Stimulated activated CD4-positive, alpha-beta T cell treated with anti-CD3 and anti-CD28 coated beads, Interleukin-15, amount 100 ng/mL, for 48 hours (primary cell): ENCODE measurements at places on chromosomes 2 and 18.

DNA sequence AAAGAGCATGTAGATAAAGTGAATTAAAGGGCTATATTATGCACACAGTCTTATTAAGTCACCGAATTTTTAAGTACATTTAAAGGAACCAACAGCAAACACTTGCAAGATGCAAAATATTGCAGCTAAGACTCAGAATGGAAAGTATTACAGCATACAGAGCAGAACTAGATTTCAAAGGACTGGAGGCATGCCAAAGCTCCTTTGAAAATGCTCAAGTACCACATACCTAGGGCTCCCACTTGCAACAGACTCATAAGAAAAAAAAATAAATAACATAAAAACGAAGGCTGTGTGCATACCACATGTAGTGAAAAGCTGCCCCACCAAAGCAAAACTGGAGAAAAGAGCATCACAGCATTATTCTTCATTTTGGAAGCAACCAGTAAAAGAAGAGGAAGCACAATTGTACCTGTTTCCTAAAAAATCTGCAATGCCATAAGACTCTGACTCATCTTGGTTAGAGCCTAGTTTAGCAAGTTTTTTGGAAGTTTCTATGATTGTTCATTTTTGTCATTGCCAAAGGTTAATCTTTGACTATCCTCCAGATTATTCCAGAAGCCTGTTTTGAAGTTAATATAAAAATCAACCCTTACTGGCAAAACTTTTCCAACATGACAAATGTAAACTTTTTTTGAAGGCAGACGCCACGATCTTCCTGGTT lies 306.0 kb upstream of the COL3A1 start:
- no peak for DNase-seq

DNA sequence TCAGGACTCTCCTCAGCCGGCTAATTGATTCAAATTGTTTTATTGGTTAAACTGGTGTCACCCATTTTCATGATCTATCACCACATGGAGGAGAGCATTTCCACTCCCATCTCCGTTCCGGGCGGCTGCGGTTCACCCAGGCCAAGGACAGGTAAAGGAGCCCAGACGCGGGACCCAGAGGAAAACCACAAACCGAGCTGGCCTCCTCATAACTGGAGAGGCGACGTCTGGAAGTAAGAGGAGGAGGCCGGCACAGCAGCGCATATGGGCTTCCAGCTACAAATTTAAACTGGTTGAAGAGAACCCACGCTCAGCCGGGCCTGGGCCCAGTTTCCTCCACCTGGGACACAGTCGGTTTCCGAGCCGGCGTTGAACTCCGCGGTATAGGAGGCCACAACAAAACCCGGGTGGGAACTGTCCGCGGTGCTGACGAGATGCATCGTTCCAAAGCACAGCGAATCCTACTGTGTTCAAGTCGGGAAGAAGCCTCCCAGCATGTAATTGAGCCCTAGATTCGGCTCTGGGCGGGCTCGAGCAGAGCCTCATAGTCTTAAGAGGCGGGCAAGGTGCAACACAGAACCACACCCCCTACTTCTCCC lies 3.0 kb upstream of the SKOR2 start:
- DNase-seq: no peak

DNA sequence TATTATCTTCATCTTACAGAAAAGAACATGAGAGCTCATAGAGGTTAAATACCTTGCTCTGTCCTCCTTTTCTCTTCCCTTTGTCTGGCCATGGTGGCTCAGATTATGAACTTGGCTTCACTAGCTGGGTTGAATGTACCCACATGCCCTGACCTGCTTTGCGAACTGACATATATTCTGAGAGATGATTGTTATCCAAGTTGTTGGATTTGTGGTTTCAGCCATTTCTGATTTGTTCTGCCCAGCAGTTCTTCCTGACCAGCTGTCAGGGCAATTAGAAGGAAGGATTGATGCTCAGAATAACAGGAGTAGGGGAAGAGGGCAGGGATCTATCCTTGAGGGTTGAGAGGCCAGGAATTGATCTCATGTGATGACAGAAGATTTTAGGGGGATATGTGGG lies 236.8 kb upstream of the FAM98A start:
- no peak for DNase-seq

DNA sequence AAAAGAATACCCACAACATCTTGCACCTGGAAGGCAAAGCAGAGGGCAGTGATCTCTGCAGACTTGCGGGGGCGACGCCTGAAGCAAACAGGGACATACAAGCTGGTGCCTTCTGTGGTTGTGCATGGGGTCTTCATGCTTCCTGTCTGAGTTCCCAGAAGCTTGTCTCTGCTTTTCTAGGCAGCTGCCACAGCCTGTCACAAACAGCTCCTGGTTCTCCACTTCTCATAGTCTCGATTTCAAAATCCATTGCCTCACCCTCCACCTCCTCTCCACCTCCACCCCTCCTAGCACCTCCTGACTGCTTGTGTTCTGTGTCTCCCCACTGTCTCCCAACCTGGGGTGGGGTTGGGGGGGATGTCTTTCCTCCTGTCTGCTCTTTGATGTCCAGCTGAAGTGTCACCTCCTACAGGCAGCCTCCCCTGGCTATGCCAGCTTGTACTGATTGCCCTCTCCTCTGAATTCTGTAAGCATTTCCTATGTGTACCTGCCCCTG lies 1.7 kb upstream of the PROC start:
- DNase-seq: no peak

GRCh38 chr18:68284236-68284780 lies 430.6 kb downstream of the TMX3 start:
- DNase-seq: no peak

GRCh38 chr2:32617599-32618189 lies 10.2 kb upstream of the TTC27 start:
- no peak for DNase-seq

- no peak for DNase-seq
Measured at GRCh38 chr2:134883552-134884293, 34.9 kb upstream of the CCNT2 start.

GRCh38 chr18:25895518-25895917 lies 194.9 kb downstream of the SS18 start:
- no peak for DNase-seq

DNA sequence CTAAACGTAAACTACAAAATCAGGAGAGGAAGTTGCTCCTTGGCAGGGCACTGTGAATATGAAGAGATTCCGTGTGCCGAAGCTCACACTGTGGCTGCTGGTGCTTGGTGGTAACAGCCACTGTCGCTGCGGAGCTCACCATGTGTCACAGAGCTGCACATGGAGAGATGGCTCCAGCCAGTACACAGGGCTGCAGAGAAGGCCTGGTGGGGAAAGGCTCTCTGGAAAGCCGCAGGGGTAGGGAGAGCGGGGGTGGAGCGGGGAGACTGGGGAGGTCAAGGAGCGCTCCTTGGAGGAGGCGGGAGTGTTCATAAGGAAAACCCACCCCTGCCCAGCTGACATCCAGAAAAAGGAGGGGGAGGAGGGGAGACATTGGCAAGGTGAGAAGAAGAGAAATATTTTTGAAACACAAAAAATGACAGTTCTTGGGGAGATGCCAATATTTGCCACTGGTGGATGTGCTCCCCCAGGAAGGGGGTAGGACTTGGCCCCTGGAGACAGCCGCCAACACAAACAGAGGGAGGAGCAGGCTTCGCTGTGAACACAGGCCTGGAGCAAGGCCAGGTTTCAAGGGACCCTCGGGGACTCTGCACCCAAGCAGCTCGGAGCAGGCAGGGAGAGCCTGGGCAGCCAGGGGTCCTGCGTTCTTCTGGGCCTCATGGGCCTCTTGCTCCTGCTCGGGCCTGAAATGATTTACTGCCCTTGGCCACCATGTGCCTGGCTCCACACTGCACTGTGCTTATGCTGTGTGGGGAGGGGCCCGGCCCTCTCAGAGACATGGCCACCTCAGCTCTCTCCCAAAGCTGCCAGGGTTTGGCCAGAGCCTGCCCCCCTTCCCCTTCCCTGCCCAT lies 102.6 kb upstream of the GLI2 start:
- no peak for DNase-seq

- DNase-seq: no peak
Measured at GRCh38 chr2:120594856-120595685, 140.6 kb upstream of the GLI2 start.

- no peak for DNase-seq
Measured at GRCh38 chr2:51111532-51111931, 79.6 kb upstream of the NRXN1 start.

- DNase-seq: no peak
Measured at GRCh38 chr2:165055082-165055851, 99.9 kb upstream of the SLC38A11 start.

DNA sequence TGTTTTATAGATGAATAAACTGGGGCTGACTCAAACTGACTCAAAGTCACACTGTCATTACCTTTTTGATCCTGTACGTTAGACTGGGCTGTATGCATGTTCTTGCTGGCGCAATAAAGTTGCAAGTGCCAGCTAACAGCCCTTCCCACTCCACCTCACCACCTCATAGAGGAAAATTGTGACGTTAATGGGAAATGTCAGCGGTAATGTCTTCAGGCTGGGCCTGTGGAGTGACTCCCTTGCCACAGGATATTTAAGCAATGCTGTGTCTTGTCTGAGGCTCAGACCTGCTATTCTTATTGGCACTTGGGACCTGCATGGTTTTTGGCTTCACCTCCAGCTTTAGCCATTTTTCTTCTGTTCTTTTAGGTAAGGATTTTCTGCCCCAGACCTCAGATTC lies 25.2 kb upstream of the CASP10 start:
- DNase-seq: no peak

DNA sequence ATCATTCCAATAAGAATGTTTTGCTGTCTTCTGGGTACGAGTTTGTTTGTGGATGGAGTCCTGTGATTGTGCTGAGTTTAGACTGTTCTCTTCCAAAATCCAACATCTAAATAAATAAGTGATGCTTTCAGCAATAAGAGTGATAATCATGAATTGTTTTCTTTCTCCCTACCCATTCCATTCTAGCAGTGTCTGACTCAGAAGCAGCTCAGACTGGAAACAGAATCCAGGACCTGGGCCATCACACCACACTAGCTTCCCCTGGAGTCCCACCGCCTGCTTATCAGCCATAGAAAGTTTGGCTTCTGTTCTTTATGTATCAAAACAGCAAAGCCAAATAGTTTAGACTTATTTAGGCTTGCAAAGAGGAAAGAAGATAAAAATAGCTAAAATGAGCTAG lies 76.4 kb upstream of the CNGA3 start:
- no peak for DNase-seq

DNA sequence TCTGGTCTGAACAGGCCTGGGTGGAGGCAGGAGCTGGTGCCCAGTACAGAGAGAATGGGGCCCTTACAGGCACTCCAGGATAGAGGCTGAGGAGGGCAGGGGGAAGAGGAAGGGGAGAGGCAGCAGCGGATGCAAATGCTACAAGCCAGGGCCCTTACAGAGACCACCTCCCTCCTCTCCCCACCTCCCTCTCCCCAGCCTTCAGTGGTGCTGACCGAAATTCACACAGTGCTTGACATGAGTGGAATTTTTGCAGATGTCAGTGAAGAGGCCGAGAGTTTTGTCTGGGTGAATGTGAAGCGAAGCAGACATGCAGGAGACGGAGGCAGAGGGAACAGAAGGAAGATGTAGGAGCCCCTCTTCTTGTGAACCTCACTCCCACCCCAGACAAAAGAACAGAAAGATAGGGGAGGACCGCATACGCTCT lies 31.9 kb downstream of the CIB4 start:
- DNase-seq: no peak

GRCh38 chr18:38941711-38942561 lies 1376.3 kb upstream of the CELF4 start:
- no peak for DNase-seq

DNA sequence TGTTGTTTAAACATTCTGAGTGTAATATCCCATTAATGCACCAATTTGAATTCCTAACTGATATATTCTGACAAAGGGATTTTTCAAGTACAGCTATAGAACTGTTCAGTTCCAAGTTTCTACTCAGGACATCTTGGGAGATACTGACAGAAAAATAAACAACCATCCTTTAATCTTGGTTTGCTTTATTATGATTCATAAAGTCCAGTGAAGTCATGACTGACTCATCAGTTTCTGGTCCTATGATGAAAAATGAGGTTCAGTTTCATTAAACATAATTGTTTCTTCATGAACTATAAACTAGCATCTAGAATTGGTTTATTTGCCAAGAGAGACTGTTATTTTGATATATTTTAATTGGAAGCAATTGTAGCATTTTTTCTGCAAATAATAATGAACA lies 896.2 kb downstream of the CCDC85A start:
- DNase-seq: no peak

GRCh38 chr2:178865999-178866398 lies 58.8 kb upstream of the TTN start:
- no peak for DNase-seq

DNA sequence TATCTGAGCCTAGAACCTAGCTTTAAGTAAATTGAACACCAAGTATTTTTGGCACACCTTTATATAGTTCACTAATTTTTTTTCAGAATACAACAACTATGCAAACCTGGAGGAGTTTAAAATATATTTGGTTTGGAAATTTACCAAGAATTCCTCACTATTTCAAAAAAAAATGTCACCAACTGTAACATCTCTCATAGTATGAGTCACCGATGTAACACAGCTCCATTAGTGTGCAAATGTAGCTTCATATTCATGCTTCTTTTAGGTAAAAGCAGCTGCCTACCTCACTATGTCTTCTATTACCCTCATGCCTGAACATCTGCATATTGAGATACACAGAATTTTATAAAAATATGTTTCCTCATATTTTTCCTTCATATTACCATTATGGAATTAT lies 80.5 kb downstream of the NRXN1 start:
- no peak for DNase-seq

DNA sequence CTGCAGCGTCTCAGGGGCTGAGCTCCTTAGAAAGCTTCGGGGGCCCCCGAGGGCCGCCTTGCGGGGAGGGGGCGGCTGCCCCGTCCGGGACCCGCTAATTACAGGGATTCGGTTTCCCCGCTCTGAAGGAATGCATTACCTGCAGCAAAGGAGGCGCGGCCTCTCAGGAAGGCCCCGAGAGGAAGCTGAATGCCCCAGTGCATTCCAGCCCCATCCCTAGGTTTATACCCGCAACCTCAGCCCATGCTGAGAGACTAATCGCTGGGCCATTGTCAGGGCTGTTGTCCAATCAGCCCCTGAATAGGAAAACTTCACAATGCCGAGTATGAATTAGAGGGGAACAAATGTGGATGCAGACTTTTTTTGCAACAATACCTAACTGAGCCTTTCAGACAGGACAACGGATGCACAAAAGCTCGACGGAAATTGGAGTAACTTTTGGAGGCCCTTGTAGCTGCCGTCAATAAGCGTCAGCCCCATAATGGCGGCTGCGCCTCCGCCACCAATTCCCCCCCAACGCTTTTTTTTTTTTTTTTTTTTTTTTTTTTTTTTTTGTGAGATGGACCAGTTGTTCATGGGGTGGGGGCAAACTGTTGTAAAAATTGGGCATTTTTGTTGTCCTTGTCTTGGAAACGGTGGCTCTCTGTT lies 138.6 kb upstream of the SIX3 start:
- no peak for DNase-seq

- DNase-seq: no peak
Measured at GRCh38 chr2:56199492-56199891, 15.7 kb downstream of the CCDC85A start.

GRCh38 chr2:210873631-210874030 lies 317.2 kb downstream of the CPS1 start:
- no peak for DNase-seq

- peak; percentile 63 for DNase-seq
Measured at GRCh38 chr2:230660294-230661060, 52.2 kb upstream of the CAB39 start.
